CD8-positive, alpha-beta memory T cell (primary cell): ENCODE measurements at places on chromosomes 5 and 9.

- DNase-seq = no peak
Observed at GRCh38 chr5:172417983-172418630, 36.2 kb downstream of the SH3PXD2B start.

GRCh38 chr5:121024416-121025311, 560.6 kb downstream of the PRR16 start:
- DNase-seq = no peak

DNA sequence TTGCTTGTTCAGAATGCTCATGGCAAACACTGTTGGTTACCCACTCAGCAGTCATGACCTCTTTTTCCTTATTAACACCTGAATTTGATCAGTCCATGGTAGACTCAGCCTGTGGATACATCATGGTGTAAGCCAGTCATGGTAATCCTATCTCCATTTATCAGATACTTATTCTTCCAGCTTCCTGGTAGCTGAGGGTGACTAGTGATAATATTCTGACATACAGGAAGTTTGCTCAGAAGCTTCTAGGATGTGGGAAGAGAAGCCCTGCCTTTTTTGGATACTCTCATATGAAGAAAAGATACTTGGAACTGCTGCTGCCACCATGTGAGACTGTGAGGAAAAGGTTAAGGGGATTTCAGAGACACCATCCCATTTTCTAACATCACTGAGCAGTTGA, 7.3 kb downstream of the GDA start:
- no peak for DNase-seq

DNA sequence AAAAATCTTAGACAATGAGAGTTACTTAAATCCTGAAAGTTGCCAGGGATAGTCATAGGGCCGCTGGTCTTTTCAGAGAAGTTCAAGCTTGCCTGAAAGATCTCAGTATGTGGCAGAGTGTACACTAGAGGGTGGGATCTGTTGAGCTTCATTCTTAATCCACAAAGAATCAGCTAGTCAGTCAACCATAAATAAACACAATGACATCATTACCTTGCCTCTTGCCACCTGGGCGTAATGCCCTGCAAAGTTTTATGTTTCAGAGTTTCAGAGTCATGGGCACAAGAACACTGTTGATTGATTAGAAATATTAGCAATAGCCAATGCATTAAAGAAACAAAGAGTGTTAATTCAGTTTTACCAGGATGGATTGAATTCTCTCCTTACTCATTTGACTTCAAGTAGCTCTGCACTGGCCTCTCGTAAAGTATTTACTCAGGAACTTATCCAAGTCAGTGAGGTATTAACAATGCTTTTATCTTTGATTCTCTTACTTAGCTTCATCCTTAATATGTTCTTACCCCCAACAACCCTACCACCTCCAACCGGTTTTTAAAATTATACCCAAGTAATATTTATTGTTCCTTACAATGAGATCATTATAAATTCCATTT, 14.3 kb upstream of the ANXA1 start:
- DNase-seq = no peak

- DNase-seq = no peak
Observed at GRCh38 chr9:89395931-89396710, 77.8 kb downstream of the SECISBP2 start.

- DNase-seq = no peak
Observed at GRCh38 chr5:134136221-134136631, 21.7 kb downstream of the TCF7 start.

GRCh38 chr9:117412841-117413240, 2.0 kb downstream of the ASTN2 start:
- DNase-seq = no peak

GRCh38 chr9:131981116-131981776, 98.4 kb downstream of the MED27 start:
- DNase-seq = no peak

DNA sequence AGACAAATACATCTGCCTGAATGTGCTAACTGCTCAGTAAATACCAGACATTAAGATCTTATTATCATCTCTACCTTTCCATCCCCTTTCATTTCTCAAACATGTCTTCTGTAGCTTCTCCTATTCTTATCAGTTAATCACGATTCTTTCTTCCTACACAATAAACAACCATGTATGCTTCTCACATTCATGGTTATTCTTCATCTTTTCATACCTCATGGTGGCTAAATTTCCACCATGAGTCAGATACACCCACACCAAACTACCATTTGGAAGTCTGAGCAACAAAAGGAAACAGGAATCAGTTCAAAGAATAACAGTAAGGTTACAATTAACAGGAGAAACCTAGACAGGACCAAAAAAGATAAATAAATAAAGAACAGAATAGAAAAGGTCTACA, 7.7 kb downstream of the ZNF622 start:
- DNase-seq = no peak

DNA sequence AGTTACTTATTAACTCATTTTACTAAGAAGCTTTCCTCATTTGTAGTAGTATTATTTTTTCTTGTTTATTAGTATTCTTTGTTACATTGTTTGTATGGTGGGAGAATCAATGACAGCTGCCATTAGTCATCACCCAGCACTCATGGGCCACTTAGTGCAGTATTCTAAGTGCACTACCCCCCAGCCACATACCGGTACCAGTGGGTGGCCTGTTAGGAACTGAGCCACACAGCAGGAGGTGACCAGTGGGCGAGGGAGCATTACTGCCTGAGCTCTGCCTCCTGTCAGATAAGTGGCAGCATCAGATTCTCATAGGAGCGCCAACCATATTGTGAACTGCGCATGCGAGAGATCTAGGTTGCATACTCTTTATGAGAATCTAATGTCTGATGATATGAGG, 24.2 kb upstream of the CAMLG start:
- no peak for DNase-seq

- no peak for DNase-seq
Observed at GRCh38 chr5:21654-22233, 70.2 kb upstream of the PLEKHG4B start.

DNA sequence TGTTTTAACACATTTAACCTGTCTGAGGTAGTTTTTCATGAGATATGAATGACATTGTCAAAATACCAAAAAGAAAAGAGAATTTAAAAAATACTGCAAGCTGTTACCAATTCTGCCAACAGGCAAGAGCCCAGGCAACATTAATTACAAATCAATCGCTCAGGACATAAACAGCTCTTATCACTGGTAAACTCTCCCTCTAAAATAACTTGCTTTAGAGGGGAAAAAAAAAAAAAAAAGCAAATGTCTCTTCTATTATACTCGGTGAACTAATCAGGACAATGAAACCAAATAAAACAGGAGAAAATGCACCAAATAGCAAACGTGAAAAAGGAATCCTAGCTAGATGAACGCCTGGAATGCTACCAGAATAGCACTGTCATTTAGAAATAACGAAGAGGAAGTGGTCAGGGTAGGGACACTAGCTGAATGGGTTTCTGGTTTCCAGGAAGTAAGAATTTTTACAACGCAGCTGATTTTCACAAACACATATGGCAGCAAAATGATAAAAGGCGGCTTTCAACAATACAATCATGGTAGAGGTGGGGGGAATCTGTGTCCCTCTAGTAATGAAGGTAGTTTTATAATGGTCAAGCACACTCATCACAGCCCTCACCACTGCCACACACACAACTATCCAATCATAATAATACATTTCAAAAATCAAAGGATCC, 94.9 kb downstream of the DENND1A start:
- DNase-seq = no peak

DNA sequence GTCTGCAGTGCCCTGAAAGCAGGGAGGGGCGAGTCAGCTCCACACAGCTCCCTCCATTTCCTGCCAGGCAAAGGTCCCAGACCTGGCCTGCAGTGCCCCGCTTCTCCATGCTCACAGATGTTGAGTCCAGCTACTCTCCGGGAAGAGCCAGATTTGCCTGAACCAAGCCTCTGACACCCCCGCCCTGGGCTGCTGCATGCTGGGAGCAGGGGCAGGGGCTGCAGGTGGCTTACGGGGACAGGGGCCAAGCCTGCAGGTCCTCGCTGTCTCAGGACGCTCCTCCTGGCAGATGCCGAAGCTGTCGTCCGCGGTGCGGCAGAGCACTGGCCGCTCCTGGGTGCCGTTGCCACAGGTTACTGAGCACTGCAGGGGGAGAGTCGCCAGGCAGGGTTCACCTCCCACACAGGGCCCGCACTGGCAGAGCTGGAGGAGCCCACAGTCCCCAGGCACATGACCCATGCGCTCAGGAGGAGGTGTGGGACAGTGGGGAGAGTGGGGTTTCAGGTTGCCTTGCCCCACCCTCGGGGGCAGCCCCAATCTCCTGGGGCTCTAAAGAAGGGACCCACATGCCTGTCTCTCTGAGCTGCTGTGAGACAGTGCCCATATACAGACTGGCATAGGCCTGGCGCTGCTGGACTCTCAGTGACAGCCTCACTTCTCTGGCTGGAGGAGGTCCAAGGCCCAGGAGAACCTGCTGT, 62.4 kb downstream of the ZNF354C start:
- DNase-seq = no peak

DNA sequence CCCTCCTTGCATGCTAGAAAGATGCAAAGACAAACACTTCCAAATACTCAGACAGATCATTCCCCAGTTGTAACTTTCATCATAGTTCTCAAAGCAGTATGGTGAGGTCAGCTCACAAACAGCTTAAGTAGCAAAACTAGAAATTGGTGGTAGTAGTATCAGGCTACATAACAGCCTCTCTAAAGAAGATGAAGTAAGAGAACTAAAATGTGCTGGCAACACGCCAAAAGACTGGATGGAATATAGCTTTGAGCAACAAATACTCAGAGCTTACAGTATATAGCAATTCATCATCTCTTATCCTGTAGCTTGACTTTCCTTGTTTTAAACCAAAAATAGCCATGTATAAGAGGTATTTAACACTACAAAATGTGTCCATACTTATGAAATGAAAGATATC, 7.5 kb downstream of the PFDN1 start:
- DNase-seq = no peak

- no peak for DNase-seq
Observed at GRCh38 chr5:141094481-141095262, at the start of gene PCDHB2. Gene PCDHB2 (plus strand): TSS chr5:141094615. CDS start chr5:141094791, 176 bp downstream.

GRCh38 chr5:34765662-34766061, 73.3 kb upstream of the TTC23L start:
- DNase-seq = no peak
